MM.1S (cell line): ENCODE measurements at places on chromosomes 12 and 14.

DNA sequence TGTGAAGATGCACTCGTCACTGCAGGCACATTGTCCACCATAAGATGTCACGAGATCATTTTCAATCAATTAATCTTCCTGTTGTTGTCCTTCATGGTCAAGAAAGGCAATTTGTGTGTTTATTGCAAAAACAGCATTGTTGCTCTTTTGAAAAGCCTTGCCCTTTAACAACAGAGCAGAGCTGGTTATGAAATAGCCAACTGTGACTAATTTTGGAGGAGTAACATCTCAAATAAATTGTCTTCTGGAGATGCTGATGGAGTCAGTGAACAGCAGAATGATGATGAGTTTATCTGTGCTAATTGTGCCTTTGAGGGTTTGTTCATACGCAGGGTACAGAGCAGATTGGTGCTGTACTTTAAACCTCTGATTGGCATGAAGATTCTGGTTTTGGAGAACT is 88.3 kb upstream of the E2F7 start:
- DNase-seq = no peak

- DNase-seq = no peak
These were observed 131.5 kb downstream of the C12orf50 start for GRCh38 chr12:87897662-87898061.

GRCh38 chr14:69153873-69154270 is 953 bp upstream of the DCAF5 start:
- DNase-seq = no peak

DNA sequence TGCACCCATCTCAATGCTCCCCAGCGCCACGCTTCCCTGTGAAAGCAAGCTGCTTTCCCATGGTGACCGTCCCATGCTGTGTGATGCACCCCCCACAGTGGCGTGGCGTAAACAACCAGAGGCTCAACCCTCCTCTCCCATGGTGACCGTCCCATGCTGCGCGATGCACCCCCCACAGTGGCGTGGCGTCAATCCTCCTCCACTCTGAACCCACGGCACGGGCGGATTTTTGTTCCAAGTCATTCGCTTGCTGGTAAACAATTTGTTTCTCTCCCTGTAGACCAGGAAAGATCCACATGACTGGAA is 8.9 kb downstream of the STX2 start:
- DNase-seq = no peak

DNA sequence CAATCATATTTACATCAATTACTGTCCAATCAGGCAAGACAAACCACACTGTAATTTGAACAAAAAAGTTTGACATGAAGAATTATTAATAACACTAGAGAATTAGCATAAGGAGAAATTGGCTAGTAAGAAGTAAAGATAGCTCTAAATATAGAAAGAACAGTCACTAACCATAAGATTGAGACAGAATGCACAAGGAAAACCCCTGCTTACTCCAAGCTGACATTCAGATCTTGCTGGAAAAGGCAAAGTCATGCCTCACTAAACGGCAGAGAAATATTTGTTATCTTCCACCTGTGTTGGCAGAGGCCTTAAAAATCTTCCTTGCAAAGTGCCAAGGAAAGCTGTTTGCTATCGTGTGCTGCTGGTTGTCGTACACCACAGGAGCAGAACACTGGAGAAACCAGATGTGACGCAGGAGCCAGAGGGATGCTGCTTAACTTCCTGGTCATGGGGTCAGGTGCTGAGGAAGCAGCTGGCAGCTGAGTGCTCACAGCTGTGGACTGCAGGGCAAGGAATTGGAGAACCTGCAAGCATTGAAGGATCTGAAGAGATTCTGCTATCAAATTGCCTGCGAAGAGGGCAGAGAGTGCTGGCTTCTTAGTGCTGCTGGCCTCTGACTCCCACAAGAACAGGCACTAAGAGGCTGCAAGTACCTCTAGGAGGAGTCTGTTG is 1323.3 kb downstream of the LRFN5 start:
- no peak for DNase-seq

- no peak for DNase-seq
These were observed 36.0 kb downstream of the MAP1LC3B2 start for GRCh38 chr12:116595186-116595585.

DNA sequence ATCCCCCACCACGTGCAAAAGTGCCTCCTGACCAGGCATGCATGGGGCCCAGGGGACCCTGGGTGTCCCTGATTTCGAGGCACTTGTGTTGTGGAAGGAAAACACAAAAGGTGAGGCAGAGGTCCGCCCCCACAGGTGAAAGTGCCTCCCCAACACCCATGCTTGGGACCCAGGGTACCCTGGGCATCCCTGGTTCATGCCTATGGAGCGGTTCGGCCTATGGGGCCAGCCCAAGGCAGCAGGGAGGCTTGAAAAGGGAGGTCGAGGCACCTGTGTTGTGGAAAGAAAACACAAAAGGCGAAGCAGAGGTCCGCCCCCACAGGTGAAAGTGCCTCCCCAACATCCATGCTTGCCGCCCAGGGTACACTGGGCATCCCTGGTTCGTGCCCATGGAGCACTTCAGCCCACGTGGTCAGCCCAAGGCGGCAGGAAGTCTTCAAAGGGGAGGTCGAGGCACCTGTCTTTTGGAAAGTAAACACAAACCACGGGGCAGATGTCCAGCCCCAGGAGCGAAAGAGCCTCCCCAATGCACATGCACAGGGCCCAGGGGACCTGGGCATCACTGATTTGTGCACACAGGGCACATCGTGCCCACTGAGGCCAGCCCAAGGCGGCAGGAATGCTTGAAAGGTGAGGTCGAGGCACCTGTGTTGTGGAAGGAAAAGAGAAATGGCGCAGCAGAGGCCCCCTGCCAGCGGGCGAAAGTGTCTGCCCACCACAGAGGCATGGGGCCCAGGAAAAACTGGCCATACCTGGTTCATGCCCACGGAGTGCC is 375.5 kb downstream of the ALG10 start:
- no peak for DNase-seq
